ENCODE measurements at places on chromosomes 13 and 19.

DNA sequence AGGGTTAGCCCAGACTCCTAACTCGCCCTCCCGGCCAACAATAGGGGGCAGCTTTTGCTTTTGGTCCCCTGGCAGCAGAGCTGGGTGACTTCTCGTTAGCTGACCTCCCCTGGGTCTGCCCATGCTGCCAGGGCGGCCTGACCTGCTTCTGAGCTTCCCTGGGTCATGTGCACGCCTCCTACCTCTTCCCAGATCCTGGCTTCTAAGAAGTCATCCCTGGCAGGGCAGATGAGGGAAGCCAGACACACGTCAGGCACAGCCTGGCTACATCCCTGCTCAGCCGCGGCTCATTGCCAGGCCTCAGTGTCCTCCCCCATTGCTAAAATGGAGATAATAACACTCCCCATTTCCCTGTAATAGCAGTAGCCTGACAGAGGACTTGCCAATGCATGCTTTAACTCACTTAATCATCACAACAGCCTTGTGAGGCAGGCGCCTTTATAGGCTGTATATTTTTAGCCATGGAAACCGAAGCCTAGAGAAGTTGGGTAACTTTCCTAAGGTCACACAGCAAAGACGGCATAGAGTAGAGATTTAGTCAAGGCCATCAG, 2.1 kb downstream of the KCNK6 start:
- no peak for DNase-seq

DNA sequence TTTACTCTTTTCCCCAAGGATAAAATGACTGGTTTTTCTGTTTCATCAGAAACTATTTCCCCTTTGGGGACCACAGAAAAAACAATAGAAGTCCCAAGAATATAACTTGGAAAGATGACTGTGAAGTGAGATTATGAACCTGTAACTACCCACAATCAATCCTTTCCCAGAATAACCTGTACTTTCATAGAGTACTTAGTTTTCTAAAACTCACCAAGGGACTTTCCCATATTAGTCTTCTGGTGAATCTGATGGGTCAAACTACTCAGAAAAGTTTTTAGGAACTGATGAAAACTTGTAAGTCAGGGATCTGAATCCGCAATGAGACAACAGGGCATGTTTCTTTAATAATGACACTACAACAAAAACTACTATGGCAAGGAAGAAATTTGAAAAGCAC, 62.6 kb downstream of the STK24 start:
- DNase-seq: no peak

DNA sequence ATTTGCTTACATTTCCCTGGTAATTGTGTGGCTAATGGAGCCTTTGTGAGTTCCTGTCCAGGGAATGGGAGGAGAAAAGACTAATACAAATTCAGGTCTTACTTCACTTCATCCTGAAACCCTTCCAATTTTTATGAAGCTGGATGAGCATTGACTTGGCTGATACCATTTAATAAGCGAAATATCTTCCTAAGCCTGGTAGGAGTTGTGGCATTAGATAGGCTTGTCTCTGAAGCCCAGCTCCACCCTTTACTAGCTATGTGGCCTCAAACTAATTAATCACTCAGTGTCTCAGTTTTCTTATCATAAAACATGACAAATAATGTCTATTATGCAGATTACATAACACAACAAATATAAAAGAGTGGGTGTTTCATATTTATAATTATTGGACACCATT, 106.3 kb downstream of the FGF9 start:
- no peak for DNase-seq

DNA sequence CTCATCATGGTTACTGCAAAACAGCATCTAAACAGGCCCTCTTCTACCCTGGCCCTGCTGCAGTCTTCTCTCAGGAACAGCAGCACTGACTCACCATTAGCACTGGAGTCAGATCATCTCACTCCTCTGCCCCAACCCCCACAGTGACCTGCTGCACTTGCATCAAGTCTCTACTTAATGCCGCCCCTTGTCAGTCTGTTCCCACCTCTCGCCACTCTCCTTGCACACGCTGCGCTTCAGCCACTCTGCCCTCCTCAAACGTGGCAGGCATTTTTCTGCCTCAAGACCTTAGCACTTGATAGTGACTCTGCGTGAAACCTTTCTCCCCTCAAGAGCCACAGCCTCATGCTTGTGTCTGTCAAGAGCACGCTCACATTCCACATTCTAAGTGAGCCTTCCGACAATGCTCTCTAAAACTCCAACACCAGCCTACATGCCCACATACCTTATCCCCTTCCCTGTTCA, 22.1 kb downstream of the MIPEP start:
- DNase-seq: no peak

GRCh38 chr13:113145496-113145895, 13.0 kb upstream of the PROZ start:
- no peak for DNase-seq

DNA sequence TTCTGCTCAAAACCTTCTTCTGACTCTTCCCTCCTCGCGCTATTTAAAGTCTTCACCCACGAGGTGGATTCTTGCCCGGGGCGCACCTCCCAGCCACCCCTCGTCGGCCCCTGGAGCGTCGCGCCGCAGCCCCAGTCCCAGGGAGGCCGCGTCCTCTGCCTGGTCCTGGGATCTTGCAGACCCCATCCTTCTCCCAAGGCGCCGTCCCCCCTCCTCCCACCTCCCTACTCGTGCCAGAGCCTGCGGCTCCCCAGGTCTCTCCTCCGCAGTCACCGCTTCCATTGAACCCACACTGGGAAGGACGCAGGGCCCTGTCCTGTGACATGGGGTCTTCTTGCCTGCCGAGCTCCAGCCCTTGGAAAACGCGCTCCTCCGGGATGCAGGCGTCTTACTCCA, 486 bp downstream of the ZNF808 start:
- DNase-seq: no peak

DNA sequence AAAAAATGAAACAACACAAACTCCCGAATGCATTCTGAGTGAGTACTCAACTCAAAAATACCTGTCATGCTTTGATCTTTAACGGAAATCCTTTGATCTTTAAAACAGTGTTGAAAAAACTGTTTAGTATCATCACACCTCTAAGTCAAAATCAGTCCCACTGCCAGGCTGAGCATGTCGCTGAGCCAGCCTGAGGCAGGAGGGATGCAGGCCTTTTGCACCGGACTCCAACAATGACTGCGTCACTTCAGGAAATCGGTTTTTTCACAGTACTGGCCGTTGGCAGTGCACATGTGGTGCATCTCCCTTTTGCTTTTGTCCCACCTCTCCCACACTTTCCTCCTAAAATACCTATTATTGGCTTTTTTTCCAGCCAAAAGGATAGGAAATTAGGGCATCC, 78.2 kb downstream of the SHISA2 start:
- no peak for DNase-seq

GRCh38 chr13:94553766-94554165, 42.2 kb downstream of the TGDS start:
- DNase-seq: no peak

- no peak for DNase-seq
Measured at GRCh38 chr13:107367258-107367657, 799.3 kb upstream of the ARGLU1 start.

DNA sequence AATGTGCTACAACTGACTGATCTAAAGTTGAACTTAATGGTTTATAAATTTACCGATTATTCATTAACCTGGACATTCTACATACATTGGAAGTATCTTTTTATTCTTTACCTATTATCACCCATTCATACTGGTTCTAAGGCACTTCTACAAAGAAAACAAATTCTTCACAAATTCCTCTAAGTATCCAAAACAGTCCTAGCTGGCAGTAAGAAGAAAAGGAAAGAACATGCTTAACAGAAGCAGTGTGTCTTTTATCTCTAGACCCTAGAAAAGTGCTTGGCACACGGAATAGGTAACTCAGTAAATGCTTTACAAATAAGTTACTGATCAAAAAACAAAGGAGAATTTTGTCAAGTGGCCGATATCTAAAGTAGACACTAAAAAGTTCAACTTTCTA, 32.8 kb downstream of the TSC22D1 start:
- DNase-seq: no peak

GRCh38 chr19:48398102-48398374, 4.6 kb downstream of the GRIN2D start:
- no peak for DNase-seq

- DNase-seq: no peak
Measured at GRCh38 chr19:44820648-44821609, 12.0 kb downstream of the BCAM start.

GRCh38 chr19:45404557-45405434, at the start of gene PPP1R13L:
Gene PPP1R13L, minus strand, starts transcription at chr19:45405069. Its CDS starts 6,751 bp downstream, at chr19:45398318.
- DNase-seq: no peak

- DNase-seq: no peak
Measured at GRCh38 chr19:12607631-12608030, 3.0 kb downstream of the ZNF490 start.

- DNase-seq: no peak
Measured at GRCh38 chr13:114124921-114125320, 7.5 kb downstream of the RASA3 start.

DNA sequence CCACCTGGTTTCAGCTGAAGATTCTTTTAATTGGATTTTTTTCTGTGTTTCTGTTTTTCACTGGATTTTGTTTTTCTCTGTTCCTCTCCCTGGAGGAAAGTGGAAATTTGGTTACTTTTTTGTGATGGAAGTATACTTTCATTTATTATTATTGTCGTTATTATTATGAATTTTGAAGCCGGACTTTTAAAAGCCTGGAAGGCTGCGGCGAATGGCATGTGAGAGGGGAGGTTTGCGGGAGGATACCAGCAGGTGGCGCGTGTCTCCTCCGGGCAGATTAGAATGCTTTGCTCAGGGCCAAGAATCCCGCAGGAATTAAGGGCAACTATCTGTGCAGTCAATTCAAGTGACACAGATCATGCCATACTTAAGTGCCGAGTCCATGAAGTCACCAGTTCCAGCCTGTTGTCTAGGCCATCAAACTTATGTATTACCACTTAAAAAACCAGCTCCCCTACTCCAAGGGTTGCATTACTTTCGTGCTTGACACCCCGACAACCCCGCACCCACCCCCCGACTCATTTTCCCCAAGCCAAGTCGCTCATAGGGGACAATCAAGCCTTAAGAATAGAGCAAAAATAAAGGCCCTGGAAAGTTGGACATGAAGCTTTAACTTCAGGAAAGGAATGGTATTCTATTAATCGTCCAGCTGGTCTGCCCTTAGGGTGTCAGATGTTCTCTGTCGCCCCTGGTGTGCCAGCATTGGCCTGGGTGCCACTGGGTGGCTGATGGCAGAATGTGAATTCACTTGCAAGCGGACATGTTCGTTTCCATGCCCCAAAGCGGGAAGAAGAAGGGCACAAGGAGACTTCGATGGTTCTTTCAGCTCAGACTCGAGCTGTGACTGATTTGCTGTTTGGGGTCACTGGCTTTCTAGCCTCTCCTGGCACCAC, 1.3 kb upstream of the LRCH1 start:
- DNase-seq: no peak

- no peak for DNase-seq
Measured at GRCh38 chr13:82323101-82323500, 1559.2 kb downstream of the SLITRK1 start.

- DNase-seq: no peak
Measured at GRCh38 chr13:95100525-95101433, 200.5 kb downstream of the ABCC4 start.

- DNase-seq: peak; percentile 6
Measured at GRCh38 chr13:32905063-32905863, 111.0 kb upstream of the KL start.
